H1 (cell line): ENCODE measurements at places on chromosomes 5 and 9. TPM values are rescaled to one million over a fixed set of nuclear protein-coding genes. Genes with fewer than 3 reads are reported as not detected.

ROPN1L gene
- polyA plus RNA-seq = 0.24 and 0.28 TPM in 2 replicates

GFPT2 gene
- polyA plus RNA-seq = 83.7 and 90.0 TPM in 2 replicates

ADAMTSL2 gene
- polyA plus RNA-seq = 0.76 and 1.0 TPM in 2 replicates

SRA1 gene
- 26.0 and 27.4 TPM in 2 replicates for polyA plus RNA-seq

ZBED3 gene
- 7.3 and 9.4 TPM in 2 replicates for polyA plus RNA-seq

GRCh38 chr5:64767959-64768357, 533 bp downstream of the SREK1IP1 start:
- no peak for DNase-seq

GRCh38 chr5:52262844-52263243, 524.9 kb upstream of the ITGA1 start:
- DNase-seq = no peak

DNA sequence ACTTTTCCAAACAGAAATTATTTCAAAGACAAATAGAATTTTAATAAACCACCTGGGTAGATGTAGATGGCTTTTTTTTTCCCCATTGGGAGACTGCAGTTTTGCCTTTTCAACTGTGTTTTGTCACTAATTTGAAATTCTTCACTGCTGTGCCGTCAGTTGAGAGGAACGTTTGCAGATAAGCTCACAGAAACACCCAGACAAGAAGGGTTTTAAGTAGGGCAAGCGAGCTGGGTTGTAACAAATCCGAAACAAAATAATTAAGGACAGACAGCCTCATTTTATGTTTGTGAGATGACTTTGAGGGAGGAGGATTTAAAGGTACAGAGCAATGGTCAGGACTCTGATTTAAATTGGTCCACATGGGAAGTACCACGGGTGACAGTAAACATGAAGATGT, 155.1 kb upstream of the NTRK2 start:
- no peak for DNase-seq

DNA sequence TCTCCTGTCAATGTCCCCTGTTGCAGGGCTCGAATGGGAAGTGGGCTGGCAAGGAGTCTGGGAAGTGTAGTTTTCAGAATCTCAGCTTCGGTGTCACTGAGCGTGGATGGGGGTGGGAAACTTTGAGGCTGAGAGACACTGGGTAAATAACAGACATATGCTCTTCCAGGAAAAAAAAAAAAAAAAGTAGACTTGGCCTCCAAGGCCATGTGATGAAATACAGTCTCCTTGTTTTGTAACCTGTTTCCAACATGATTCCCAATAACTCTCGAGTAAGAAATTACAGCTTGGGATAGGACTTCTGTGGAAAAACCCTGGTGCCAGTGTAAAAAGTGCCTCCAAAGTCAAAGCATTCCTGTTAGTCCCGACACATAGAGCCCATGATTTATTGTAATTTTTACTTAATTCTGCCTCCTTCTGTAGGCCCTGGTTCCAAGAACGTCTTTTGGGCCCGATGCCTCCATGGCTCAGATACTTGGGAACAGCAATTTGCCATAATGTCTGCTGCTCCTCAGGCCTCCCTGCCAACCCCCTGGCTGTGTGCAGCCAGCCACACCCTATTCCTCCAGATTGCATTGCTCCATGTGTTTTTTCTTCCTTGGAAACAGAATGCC, 119.5 kb upstream of the TNC start:
- no peak for DNase-seq

- DNase-seq = no peak
Measured at GRCh38 chr5:150224483-150225027, 34.7 kb downstream of the SLC6A7 start.

DNA sequence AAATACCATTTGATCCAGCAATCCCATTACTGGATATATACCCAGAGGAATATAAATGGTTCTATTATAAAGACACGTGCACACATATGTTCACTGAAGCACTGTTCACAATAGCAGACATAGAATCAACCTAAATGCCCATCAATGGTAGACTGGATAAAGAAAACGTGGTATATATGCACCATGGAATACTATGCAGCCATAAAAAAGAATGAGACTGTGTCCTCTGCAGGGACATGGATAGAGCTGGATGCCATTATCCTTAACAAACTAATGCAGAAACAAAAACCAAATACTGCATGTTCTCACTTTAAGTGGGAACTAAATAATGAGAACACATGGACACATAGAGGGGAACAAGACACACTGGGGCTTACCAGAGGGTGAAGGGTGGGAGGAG, 39.4 kb downstream of the GKAP1 start:
- no peak for DNase-seq

DNA sequence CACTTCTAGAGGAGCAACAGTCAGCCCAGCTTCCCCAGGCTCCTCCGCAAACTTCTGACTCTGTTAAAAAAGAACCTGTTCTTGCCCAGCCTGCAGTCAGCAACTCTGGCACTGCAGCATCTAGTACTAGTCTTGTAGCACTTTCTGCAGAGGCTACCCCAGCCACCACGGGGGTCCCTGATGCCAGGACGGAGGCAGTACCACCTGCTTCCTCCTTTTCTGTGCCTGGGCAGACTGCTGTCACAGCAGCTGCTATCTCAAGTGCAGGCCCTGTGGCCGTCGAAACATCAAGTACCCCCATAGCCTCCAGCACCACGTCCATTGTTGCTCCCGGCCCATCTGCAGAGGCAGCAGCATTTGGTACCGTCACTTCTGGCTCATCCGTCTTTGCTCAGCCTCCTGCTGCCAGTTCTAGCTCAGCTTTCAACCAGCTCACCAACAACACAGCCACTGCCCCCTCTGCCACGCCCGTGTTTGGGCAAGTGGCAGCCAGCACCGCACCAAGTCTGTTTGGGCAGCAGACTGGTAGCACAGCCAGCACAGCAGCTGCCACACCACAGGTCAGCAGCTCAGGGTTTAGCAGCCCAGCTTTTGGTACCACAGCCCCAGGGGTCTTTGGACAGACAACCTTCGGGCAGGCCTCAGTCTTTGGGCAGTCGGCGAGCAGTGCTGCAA, 72.8 kb downstream of the NUP214 start:
- DNase-seq = no peak

- no peak for DNase-seq
Measured at GRCh38 chr5:78003919-78004318, 227.8 kb upstream of the TBCA start.

- no peak for DNase-seq
Measured at GRCh38 chr9:84123648-84124406, 143.2 kb downstream of the RMI1 start.

- DNase-seq = peak; percentile 61
Measured at GRCh38 chr5:4511996-4512656, 628.0 kb upstream of the ADAMTS16 start.

GRCh38 chr9:73773896-73774295, 622.2 kb downstream of the ANXA1 start:
- no peak for DNase-seq

DNA sequence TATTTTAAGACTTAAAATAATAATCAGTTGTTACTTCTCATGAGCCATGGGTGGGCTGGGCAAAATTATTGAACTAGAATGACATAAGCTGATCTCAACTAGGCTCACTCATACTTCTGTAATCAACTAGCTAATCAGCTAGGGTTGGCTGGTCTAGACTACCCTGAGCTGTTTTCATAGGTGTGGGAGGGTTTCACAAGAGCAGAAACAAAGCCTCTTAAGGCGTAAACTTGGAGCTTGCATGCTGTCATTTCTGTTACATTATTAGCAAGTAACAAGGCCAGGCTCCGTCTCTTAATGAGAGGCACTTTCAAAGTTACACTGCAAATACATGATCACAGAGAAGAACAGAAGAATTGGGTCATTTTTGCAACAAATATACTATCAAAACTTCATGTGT, 57.2 kb upstream of the GHR start:
- DNase-seq = no peak

- no peak for DNase-seq
Measured at GRCh38 chr5:43638107-43638506, 35.1 kb downstream of the NNT start.
